ENCODE measurements at places on chromosomes 4 and X. TPM values are rescaled to one million over a fixed set of nuclear protein-coding genes. Genes with fewer than 3 reads are reported as not detected.

AREG gene
- total RNA-seq, result 4.0 TPM

ENAM gene
- total RNA-seq, result not detected

NWD2 gene
- total RNA-seq, result 0.30 TPM

ZNF827 gene
- 5.4 TPM for total RNA-seq

MAGEA11 gene
- not detected for total RNA-seq

TMSB15A gene
- not detected for total RNA-seq

G6PD gene
- total RNA-seq, result 30.6 TPM

AVPR2 gene
- total RNA-seq, result 9.3 TPM

CYSLTR1 gene
- total RNA-seq, result 5.3 TPM

NDST4 gene
- 0.90 TPM for total RNA-seq

PCYT1B gene
- total RNA-seq, result 0.90 TPM

CXCL3 gene
- total RNA-seq, result 1.5 TPM

ADGRL3 gene
- total RNA-seq, result 25.1 TPM

ZNF711 gene
- total RNA-seq, result 2.8 TPM

HPSE gene
- 3.0 TPM for total RNA-seq

All from tibial nerve (tissue), 4 donors.